ENCODE measurements at places on chromosomes 6 and 20.

DNA sequence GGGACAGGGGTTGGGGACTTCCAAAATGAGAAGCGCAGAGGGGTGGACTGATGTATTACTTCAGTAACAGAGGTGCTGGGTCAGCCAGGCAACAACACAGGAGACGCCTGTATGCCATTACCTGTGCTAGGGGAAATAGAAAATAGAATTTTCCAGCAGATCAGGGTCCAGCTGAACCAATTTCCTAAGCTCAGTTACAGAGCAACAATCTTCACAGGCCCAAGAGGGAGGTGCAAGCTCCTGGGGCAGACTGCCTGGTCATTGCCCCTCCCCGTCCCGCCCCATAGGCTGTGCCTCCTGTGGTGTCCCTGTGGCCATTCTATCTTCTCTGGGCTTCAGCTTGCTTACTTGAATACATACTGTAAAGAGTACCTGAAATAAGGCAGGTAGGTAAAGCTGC is 3.7 kb downstream of the KCNK5 start:
- DNase-seq: no peak

DNA sequence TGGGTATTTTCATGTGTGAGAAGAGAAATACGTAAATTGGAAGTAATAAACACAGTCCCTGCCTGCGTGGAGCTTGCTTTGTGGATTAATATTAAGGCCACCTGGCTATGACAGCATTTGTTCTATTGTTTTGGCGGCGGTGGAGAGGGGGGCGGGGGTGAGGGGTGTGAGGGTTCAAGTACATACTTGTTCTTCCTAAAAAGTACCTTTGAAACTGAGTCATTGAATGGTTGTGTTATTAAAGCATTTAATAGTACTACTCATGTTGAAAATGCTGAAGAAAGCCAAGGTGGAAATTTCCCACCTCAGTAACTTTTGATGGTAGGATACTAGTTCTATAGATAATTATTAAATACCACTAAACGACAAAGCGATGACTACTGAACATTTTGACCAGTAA is 95.0 kb downstream of the FOXC1 start:
- DNase-seq: no peak

GRCh38 chr6:41439524-41440418 is 104.4 kb downstream of the NCR2 start:
- DNase-seq: no peak

- no peak for DNase-seq
Observed at GRCh38 chr20:38395165-38395564, 40.0 kb downstream of the SNHG17 start.

DNA sequence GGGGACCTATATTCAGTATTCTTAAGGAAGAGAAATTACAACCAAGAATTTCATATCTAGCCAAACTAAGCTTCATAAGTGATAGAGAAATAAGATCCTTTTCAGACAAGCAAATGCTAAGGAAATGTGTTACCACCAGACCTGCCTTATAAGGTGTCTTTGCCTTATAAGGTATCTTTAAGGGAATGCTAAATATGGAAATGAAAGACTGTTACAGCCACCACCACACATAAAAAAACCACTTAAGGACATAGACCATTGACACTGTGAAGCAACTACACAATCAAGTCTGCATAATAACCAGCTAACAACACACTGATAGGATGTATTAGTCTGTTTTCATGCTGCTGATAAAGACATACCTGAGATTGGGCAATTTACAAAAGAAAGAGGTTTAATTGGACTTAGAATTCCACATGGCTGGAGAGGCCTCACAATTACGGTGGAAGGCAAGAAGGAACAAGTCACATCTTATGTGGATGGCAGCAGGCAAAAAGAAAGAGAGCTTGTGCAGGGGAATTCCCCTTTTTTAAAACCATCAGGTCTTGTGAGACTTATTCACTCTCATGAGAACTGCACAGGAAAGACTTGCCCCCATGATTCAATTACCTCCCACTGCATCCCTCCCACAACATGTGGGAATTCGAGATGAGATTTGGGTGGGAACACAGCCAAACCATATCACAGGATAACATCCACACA is 119.2 kb upstream of the LAMA2 start:
- DNase-seq: no peak

DNA sequence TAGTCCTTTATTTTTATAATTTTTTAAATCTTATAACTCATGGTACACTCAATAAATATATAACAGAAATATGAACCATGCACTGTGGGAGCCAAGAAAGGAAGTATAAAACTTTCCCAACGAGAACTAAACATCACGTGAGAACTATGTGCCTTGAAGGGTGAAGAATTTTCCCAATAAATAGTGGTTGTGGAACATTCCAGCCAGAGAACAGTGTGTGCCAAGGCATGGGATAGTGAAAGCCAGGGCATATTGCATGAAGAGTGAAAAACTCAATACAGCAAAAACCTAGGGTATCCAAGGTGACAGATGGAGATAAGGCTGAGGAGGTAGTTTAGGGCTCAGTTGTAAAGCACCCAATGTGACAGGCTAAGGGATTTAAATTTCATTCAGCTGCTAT is 86.1 kb downstream of the SIM1 start:
- DNase-seq: no peak

GRCh38 chr20:7137395-7138151 is 370.1 kb downstream of the BMP2 start:
- no peak for DNase-seq

DNA sequence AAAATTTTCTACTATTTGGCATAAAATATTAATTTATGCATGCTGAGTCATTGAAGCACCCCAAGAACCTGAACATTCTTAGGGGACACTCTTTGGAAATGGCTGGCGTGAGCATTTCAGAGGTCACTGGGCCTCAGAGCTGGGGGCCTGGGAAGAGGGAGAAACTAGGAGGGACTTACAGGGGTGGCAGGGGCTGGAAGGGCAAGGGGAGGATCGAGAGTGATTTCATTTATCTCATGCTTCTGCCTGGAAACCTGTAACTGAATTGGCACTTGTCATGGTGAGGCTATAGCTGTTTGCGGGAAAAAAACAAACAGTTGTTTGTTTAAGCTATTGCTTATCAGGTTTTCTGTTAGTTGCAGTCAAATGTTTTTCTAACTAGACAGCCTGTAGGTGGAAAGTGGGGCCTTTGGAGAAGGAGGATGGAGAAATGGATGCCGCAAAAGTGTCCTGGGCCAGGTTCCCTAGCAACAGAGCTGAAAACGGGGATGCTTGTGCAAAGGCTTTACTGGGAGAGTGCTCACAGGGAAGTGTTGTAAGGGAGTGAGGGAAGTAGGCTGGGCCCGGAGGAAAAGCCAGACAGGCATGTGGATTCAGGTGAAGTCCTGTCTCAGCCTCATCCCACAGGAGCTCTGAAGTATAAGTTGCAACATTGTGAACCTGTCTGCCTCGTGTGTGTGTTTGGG is 36.4 kb upstream of the KAT14 start:
- no peak for DNase-seq

DNA sequence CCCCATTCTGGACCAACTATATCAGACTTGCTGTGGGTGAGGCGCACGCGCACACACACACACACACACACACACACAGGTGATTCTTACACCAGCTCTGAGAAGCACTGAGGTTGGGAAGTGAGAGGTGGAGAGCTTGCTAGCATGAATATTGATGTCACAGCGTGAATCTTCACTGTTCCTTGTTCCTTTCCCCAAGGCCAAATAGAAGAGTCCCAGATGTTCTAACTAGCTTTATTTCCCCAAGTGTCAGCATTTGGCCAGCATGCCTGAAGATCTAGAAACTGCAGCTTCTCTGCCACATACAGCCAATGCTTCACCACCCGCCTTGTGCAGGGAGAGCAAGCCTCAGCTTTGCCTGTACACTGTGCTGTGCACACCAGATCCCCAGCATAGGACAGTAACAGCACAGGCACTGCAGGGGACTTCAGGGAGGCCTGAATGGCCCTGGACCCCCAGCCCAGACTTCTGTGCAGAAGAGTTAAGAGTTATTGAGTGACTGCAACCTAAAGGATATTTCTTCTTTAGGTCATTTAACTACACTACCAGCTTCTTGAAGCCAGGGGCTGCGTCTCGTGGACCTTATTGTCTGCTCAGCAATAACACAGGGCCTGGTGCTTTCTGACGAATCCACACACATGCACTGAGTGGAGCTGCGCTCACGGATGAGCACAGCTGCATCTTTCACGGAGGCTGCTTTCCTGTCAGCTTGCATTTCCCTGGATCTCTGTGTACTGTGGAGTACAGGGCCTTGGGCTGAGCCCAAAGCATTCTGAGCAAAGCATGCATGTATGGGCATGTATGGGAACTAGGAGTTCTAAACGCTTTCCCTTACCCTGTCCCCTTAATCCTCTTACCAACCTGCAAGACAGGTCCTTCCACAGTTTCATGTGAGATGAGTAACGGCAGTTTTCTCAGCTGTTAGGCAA is 13.9 kb upstream of the CD93 start:
- DNase-seq: no peak

GRCh38 chr20:17557675-17558006 is 12.2 kb upstream of the DSTN start:
- no peak for DNase-seq

All from NCI-H2227 treated with DMSO at 0.1 percent for 48 hours (cell line).